ENCODE measurements at places on chromosomes 1 and 21. TPM values are rescaled to one million over a fixed set of nuclear protein-coding genes. Genes with fewer than 3 reads are reported as not detected.

- DNase-seq, result no peak
Observed at GRCh38 chr21:22223385-22223784, 1225.2 kb downstream of the NCAM2 start.

DNA sequence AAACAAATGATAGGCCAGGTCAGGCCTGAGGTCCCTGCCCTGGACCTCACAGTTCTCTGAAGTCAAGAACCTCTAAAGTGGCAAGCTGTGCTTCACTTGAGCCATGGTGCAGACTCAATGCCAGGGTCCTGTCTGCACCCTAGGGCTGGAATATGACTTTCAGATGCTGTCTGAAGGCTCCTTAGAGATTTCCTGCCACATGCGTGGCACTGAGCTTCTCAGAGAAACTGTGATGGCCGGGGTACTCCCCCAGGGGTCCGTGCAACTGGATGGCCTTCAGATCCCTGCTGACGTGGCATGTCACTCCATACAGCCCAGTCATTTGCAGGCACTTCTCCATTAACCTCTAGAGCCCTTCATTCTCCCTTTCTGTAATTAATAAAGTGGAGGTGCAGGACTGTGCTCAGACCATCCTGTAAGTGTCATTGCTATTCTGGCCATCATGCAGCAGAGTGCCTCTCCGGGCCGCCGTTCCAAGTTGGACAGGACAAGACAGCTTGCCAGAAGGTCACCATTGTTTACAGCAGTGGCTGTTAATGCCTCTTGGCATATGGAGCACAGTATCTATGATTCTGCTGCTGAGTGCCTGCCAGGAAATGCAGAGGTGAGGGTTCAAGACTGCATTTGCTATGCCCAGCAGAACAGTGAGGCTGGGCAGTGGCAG, 205.1 kb upstream of the COA6 start:
- DNase-seq, result no peak

The PLEKHA6 gene
- total RNA-seq, result 34.0 TPM

DNA sequence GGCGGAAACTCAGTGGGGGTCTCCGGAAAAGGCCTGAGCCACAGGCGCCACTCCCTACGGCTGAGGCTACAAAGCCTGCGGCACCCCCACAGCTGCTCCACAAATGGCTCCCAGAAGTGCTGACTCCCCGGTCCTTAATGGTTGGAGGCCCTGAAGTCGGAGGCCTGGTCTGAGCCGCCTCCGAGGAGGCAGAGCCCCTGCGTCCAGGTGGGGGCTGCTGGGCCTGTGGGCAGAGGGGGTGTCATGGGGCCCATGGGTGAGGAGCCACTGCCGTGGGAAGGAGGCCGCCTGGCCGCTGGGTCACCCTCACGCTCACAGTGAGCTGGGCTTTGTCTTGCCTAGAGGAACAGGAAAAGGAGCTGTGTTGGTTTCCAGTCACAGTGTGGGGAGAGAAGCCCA, 12.4 kb upstream of the COL18A1 start:
- DNase-seq, result peak; percentile 10

- no peak for DNase-seq
Observed at GRCh38 chr1:113508364-113509164, 118.2 kb downstream of the MAGI3 start.

- no peak for DNase-seq
Observed at GRCh38 chr1:41465741-41466140, 18.7 kb downstream of the EDN2 start.

DNA sequence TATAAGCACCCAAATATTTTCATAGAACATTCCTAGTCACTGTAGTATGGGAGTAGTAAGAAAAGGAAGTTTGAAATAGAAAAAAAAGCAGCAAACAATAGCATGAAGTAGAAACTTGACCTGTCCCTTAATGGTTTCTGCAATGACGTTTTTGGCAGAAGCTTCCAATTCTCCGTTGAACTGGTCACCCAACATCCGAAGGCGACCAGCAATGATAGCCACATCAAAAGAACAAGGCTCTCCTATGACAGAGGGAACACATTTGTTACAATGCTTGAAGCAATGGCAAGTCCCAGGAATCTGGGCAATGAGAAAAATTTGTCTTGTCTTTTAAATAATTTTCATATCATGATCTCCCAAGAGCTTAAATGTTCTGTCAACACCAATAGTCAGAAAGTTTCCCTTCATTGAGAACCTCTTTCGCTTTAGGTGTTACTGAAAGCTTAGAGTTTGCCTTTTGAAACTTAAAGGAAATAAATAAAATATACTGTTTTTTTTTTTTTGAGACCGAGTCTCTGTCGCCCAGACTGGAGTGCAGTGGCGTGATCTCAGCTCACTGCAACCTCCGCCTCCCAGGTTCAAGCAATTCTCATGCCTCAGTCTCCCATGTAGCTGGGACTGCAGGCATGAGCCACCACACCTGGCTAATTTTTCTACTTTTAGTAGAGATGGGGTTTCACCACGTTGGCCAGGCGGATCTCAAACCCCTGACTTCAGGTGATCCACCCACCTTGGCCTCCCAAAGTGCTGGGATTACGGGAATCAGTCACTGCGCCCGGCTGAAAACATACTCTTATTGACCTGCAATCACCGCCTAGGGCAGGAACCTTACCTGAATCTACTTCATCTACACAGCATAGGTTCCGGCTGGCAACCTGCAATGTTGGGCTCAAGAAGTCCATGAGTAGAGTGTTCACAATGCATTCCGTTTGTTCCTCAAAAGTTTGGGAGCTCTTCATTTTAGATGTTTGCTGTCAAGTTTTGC, 672 bp downstream of the BCL2L15 start:
- no peak for DNase-seq

GRCh38 chr1:56287721-56288120, 291.6 kb downstream of the PLPP3 start:
- no peak for DNase-seq

The ADGRL4 gene
- total RNA-seq, result 0.07 TPM

DNA sequence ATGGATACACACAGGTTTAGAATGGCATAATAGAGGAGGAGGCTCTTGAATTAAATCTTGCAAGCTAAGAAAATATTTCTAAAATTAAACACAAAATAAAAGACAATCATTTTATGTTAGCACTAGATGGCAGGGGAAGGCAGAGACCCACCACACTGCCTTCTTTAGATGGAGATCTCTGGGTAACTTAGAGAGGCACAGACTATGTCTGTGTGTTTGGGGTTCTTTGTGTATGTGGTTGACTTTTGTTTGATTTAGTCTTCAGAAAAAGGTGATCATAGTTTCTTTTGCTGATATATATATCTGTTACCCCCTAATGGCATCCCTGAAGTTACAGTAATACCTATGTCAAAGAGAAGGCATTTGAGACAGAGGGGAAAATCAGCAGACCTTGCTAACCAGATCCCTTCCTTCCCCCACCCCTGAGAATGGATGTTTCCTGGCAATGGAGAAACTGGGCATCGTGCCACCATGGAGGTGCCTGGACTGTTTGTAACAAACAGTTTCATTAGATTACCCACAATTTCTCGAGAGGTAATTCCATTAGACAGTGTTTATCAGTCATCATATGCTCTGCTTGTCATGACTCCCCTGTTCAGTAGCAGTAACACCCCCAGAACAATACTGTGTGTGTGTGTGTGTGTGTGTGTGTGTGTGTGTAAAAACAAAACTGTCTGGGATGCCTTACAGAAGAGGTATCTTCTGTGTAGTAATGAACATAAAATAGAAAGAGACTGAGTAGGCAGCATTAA, 228.3 kb upstream of the DEPDC1 start:
- DNase-seq, result no peak

- no peak for DNase-seq
Observed at GRCh38 chr1:194252199-194252598, 1065.8 kb upstream of the B3GALT2 start.

The SNX7 gene
- total RNA-seq, result 16.1 TPM

The RIMS3 gene
- 13.0 TPM for total RNA-seq

The CEP104 gene
- 32.2 TPM for total RNA-seq

- DNase-seq, result no peak
Observed at GRCh38 chr1:6414443-6414844, 5.3 kb downstream of the HES2 start.

The KIAA1614 gene
- total RNA-seq, result 7.3 TPM

- DNase-seq, result no peak
Observed at GRCh38 chr21:17921579-17922530, 102.7 kb upstream of the C21orf91 start.

GRCh38 chr1:218284377-218284916, 646 bp upstream of the RRP15 start:
- DNase-seq, result no peak

GRCh38 chr1:1869469-1869868, 21.4 kb downstream of the GNB1 start:
- DNase-seq, result no peak

The BEND5 gene
- total RNA-seq, result 11.3 TPM

GRCh38 chr21:43880111-43880985, 15.3 kb downstream of the AGPAT3 start:
- no peak for DNase-seq

GRCh38 chr1:246566813-246567645, 773 bp downstream of the CNST start:
- no peak for DNase-seq

The NT5C1A gene
- total RNA-seq, result not detected

The LPAR3 gene
- total RNA-seq, result 0.99 TPM

The MFSD2A gene
- total RNA-seq, result 6.9 TPM

DNA sequence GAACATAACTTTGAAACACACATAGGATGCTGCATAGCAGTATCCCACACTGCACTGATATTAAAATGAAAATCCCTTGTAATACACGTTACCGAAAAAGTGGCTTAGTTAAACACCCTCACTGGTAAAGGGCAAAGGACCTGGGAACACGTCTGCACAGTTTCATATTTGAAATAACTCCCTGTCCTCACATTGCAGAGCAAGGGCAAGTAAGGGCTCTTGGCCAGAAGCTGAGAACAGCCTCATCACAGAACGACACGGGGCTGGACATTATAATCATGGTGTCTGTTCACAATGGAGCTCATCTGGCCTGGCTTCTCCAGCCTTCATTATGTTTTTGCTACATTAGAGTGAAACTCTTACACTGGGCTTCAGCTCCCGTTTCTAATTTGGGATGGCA, 207.0 kb downstream of the PCP4 start:
- no peak for DNase-seq

- DNase-seq, result no peak
Observed at GRCh38 chr21:24428591-24429199, 1178.6 kb downstream of the MRPL39 start.

The EPHX1 gene
- 37.2 TPM for total RNA-seq

The ITPKB gene
- total RNA-seq, result 21.2 TPM

Data from mesothelial cell of epicardium (in vitro differentiated cells).